GM12878 (cell line): ENCODE measurements at places on chromosomes 4 and X.
A peak's percentile ranks its signal among the peaks of the same experiment; 100 is the strongest.

DNA sequence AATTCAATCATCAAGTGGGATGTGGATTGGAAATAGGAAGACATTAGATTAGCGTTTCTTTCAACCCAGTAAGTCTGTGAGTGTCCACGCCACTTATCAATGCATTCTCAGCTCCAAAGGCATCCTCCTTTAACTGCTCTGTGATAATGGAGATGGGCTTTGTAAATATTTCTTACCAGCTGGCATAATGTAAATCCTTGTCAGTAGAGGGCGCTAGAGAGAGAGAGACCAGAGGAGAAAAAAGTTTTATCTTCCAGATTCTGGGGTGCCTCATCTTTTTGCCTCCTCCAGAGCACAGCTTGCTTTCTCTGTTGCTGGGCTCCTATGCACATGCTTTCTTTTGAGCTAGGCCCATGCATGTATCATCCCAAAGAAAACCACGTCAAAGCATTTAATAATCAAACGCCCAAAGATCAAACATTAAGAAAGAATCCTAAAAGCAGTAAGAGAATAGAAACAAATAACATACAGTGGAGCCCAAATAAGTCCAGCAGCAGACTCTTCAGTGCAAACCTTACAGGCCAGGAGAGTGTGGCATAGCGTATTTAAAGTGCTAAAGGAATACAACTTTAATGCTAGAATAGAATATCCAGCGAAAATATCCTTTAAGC lies 9.6 kb upstream of the MTMR1 start:
- no peak for DNase-seq

- DNase-seq = no peak
Observed at GRCh38 chr4:147724468-147725201, 7.3 kb upstream of the ARHGAP10 start.

- DNase-seq = no peak
Observed at GRCh38 chr4:144685911-144686310, 40.0 kb downstream of the HHIP start.

- no peak for DNase-seq
Observed at GRCh38 chr4:168269896-168270295, 48.7 kb downstream of the DDX60 start.

- DNase-seq = no peak
Observed at GRCh38 chrX:128634754-128635153, 582.6 kb upstream of the ACTRT1 start.

- no peak for DNase-seq
Observed at GRCh38 chrX:103782640-103783039, 6.0 kb downstream of the PLP1 start.

DNA sequence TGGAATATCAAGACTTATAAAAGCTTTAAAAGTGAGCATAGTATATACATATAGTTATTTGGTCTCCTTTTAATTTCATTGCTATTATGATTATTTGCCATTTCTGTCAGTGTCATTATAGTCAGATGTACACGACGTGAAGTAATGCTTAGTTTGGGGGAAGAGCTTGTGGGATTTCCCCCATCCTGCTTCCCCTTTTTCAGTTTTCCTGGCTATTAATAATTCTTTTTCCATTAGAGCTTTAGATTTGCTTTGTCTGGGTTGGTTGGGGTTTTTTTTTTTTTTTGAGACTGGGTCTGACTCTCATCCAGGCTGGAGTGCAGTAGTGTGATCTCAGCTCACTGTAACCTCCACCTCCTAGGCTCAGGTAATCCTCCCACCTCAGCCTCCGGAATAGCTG lies 5.4 kb downstream of the ABCE1 start:
- no peak for DNase-seq

GRCh38 chr4:180028682-180029081 lies 2214.5 kb upstream of the TENM3 start:
- DNase-seq = peak; percentile 12

- DNase-seq = no peak
Observed at GRCh38 chrX:124440695-124441094, 94.3 kb downstream of the SH2D1A start.

DNA sequence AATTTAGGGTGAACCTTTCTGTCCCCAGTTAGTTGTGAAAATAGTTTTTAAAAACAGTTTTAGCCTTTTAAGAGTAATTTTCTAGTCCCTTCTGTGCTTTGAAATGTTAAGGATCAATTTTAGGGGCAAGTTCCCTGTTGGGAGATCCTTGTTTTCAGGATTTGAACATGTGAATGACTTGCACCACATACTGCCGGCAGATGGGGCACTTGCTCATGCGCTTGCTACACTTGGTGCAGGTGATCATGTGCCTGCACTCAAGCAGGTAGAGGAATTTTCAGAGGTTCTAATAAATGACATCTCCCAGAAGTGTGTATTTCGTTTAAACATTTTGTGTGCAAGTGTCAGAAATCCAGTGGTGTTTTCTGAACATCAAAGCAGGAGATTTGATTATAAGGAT lies 195.9 kb downstream of the CHM start:
- DNase-seq = no peak

GRCh38 chr4:139557556-139558110 lies 1.6 kb upstream of the SETD7 start:
- no peak for DNase-seq
